Stimulated activated CD8-positive, alpha-beta memory T cell treated with anti-CD3 and anti-CD28 coated beads, Interleukin-4, amount 100 ng/mL, for 48 hours (primary cell): ENCODE measurements at places on chromosomes 7 and 10.
A peak's percentile ranks its signal among the peaks of the same experiment; 100 is the strongest.

- DNase-seq, result no peak
These were observed 54.9 kb downstream of the ODAD2 start for GRCh38 chr10:27944005-27944404.

DNA sequence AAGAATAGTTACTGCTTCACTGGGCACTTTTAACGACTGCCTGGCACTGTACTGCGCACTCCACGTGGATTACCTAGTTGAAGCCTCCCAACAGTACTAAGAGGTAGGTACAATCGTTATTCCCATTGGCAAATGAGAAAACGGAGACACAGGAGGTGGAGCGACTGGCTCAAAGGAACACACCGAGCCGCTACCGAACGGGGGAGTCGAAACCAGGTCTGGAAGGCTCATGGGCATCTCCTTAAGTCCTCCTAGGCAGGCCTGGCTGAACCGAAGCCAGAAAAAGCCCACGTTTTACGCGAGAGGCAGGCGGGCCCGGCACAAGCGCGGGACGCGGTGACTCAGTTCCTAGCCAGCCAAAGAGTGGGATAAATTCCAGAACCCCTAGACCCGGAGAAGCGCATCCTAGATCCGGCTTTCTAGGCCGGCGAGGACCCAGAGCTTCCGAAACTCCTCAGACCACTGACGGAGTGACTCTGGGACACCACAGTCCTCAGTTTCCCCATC is 472 bp downstream of the PDAP1 start:
- peak; percentile 62 for DNase-seq

GRCh38 chr7:91556956-91557650 is 292.9 kb downstream of the FZD1 start:
- no peak for DNase-seq

GRCh38 chr10:76352300-76352699 is 920.9 kb downstream of the LRMDA start:
- no peak for DNase-seq

DNA sequence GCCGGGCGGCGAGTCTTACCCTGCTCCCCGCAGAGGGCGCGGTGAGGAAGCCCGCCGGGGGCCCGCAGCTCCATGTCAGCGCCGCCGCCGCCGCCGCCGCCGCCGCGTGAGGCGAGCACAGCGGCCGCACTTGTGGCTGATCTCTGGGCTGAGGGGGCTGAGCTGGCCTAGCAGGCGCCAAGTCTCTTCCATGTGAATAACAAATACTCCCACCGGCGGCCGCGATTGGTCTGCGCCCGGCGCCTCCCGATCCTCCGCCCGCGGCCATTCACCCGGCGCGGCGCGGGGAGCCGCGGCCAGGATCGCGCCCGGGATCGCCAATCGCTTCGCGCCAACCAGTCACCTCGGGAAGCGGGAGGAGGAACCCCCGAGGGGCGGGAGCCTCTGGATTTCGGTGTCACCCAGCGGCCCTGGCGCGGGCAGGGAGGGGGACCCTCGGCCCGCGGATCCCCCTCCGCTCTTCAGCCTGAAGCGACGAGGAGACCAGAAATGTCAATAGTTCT is at the start of gene GRM8:
GRM8 (minus strand) TSS at position 164 of the 503 bp plus-strand sequence.
- DNase-seq, result peak; percentile 31

DNA sequence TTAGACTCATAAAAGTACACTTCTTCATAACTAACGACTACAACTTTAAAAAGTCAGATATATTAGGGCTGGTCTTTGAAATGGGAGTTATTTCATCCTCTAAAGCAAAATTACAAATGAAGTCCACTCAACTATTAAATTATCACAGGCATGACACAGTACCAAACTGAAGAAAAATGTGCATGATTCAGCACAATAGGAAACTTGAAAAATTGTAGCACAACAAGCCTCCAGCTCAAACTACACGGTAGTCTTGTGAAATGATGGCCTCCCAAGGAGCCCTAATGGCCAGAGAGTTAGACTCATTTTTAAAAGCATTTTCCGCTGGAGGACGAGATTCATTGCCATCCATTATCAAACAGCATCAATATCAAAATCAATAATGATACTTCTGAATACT is 76.4 kb downstream of the MAGI2 start:
- DNase-seq, result no peak

DNA sequence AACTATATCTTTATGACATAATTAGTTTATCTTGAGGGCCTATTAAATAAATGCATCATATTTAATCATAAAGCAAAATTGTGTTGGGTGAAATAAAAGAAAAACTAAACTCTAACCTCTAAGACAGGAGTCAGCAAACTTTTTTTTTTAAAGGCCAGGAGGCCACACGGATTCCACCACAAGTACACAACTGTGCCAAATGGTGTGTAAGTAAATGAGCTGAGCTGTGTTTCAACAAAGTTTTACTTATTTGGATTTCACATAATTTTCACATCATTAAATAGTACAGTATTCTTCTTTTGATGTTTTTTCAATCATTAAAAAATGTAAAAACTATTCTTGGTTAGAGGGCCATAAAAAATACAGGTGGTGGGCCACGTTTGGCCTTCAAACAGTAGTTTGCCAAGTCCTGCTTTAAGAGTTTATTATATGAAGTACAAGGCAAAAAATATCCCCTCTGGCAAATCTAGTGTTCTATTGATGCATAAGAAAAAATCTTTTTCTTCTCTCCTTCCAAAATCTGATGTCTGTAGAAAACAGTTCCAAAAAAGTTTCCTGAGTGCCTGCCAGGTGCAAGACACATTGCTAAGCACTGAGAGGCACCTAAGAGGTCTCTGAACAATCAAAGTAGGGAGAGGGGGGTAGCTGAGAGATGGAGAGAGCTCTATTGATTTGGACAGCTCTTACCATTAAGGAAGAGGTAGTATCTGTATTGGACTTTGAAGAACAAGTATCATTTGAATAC is 26.5 kb upstream of the SPOCK2 start:
- no peak for DNase-seq

- DNase-seq, result no peak
These were observed 41.6 kb upstream of the FAM20C start for GRCh38 chr7:150811-151221.

DNA sequence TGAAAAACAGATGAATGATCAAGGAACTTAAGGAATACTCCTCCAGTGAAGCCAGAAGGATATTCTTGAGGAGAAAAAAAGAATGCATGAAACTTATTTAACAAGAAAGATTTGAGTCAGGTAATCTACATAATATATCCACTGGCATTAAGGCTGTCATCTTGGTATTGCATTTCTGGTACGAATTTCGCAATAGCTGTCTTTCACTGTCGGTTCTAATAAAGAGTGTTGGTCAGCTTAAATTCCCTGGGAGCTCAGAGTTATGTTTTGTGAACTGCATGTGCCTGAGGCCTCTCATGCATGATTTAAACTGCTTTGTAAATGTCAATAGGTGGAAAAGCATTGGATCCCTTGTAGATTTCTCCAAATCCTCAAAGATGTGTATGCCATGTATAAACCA is 565.3 kb upstream of the GALNT17 start:
- DNase-seq, result no peak

GRCh38 chr10:48708144-48708543 is 23.5 kb downstream of the WDFY4 start:
- DNase-seq, result no peak

GRCh38 chr7:130272381-130273080 is 5.9 kb downstream of the CPA2 start:
- no peak for DNase-seq

DNA sequence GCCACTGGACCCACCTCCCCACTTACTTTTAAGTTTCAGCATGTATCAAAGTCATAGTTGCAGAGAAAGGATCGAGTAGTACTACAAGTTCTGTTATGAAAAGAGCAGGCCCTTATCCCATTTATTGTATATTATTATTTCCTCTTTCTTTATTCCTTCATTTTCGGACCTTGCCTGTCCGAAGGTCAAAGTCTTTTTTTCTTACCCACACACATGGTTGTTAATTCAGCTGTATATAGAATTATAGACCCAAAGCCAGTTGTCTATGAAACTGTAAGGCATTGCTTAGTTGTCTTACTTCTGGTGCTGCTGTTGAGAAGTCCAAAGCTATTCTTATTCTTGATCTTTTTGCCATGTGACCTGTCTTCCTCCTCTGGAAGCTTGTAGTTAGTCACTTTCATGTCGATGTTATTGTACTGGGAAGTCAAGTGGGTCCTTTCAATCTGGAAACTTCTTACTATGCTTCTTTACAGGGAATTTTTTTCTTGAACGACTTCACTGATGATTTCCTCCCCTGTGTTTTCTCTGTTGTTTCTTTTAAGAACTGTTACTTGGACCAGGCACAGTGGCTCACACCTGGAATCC is 8.3 kb downstream of the NUDT5 start:
- DNase-seq, result no peak

GRCh38 chr7:121214657-121215056 is 114.1 kb upstream of the WNT16 start:
- no peak for DNase-seq

DNA sequence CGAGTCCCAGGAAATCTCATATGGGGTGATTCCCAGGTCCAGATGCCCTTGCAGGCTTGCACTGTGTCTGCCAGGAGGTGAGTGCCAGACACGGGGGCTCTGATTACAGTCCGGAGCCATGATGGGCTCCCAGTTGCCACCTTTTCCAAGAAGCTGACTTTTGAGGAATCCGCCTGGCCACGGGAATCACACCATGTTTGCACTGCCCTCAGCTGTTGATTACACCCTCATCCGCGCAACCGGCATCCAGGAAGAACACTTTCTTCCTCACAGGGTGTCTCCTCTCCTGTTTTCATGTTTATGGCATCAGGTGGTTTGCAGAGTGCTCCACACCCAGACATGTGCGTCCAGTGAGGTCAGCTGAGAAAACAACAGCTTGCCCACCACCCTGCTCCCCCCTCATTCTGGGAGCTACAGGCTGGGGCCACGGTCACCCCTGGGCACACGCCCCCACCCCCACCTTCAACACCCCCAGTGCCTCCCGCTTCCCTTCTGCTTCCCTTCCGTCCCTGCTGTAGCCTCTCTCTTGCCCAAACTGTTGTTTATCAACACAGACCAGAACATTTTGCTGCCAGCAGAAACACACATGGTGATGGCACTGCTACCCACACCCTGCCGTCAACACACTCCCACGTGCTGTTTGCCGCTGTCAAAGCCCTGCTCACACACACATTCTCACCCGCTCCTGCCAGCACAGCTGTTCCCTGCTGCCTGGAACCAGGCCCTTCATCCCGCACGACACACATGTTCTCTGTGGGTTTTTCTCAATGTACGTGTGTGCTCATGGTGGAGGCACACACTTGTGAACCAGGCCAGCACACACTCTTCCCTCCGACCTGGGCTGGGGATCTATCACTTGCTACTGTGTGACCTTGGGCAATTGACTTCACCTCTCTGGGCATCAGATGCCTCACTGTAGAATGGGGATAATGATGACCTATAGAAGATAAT is 35.8 kb downstream of the DDIT4 start:
- DNase-seq, result peak; percentile 37

DNA sequence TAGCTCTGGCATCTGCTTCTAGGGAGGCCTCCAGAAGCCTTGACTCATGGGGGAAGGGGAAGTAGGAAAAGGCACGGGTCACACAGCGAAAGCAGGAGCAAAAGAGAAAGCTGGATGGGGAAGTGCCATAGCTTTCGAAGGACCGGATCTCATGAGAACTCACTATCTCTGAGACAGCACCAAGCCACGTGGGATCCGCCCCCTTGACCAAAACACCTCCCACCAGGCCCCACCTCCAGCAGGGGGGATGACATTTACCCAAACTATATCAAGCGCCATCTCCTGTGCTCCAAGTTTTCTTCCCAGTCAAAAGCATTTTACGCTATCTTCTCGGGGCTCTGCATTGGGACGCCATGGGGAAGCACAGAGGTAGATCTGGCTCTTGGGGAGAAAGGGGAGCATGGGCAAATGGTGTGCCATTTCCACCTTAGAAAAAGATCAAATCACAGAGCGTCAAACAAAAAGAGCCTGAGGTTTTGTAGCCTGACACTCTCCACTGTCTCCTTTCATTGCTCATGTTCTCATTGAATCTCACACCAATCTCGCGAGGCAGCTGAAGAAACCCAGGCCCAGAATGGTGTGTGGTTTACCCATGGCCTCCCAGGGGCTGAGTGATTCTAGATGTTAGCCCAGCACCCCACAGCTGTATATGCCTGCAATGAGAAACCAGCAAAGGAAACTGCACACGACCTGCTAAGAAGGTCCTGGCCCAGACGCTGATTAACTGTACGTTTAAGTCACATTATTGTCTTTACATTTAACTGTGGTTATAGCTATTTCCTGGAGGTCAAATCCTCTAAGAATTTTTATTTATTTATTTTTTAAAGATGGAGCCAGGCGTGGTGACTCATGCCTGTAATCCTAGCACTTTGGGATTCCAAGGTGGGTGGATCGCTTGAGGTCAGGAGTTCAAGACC is 8.1 kb upstream of the OLAH start:
- no peak for DNase-seq

DNA sequence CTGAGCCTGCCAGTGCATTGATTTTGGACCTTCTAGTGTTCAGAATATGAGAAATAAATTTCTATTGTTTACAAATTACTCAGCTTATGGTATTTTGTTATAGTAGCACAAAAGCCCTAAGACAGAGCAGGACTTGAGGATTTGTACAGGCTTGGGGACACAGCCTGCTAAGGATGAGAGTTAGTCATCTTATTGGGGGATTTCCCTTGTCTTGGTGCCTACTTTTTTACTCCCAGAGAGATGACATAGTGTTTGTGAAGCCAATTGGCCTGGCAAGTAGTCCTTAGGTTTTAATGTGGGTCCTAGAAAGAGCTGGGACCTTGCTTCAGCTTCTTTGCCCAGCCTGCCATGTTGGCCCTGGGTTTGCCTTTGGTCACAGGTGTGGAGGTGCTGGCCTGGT is 364.0 kb downstream of the REEP3 start:
- no peak for DNase-seq

DNA sequence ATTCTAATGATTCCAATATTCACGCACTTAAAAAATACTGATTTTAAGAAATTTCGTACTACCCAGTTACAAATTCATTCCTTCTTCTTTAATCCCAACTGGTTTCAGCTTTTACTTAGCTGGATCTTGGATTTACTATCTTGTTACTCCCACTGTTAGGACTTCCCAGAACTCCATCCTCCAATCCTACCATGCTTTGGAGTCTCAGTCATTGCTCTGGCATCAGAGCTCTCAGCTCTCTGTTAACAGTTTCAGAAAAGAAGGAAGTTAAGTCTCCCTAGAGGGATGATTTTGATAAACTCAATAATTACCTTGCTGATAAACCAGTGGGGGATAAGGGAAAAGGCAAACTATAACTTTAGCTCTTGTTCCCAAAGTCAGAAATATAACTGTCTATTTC is 9.5 kb downstream of the PPA1 start:
- DNase-seq, result no peak

- DNase-seq, result no peak
These were observed 107.2 kb downstream of the SPDYE5 start for GRCh38 chr7:75599244-75599781.

DNA sequence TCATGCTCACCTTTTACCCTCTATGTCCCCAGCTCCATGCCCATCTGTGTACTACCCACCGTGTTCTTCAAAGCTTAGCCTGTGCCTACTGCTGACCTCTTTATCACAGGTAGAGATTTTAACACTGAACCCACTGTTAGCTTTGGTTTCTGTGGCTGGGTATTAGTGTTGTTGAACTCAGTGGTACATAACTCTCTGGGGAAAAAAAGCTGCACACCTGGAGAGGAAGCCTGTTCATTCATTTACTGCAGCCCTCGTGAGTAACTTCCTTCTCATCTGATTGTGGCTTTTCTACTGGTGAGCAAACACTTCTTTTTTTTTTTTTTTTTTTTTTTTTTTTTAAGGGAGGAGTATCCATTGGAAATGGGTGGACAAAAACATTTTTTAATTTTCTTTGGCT is 326.3 kb downstream of the CCSER2 start:
- DNase-seq, result no peak

- DNase-seq, result no peak
These were observed 83.3 kb downstream of the VWDE start for GRCh38 chr7:12320241-12320986.

GRCh38 chr10:5530412-5530806 is 5.6 kb downstream of the CALML3 start:
- no peak for DNase-seq
